ENCODE measurements at places on chromosomes 2 and 18.

GRCh38 chr18:61606068-61606660 lies 272.9 kb downstream of the CDH20 start:
- peak; percentile 60 for DNase-seq

DNA sequence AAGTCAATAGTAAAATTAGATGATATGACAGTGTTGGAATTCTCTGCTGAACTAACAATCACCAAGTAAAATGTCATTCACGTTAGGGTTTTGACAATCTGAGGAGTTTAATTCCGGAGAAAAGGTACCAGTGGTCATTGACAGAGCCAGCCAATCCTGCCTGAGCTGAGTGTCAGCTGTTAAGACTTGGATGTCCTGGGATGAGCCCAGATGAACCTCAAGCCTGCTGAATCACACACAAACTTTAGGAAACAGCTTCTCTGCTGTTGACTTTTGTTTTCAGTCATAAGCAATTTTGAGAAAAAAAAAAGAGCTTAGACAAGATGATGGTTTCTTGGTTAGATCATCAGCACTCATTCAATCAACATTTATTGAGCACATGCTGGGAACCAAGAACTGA lies 600.0 kb upstream of the SLC39A10 start:
- DNase-seq = no peak

DNA sequence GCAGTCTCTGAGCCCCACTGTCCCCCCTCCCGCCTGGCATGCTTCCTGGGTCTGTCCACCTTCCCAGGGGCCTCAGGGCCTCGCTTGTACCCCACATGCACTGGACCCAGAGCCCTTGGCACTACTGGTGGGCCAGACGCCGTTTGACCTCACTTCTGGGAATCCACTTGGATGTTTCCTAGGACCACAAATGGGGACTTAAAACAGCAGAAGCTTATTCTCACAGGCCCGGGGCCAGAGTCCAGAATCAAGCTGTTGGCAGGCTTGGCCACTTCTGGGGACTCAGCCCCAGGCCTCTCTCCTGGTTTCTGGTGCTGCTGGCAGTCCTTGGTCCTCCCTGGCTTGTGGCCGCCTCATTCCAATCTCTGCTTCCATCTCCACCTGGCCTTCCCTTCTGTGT lies 19.6 kb downstream of the ANO7 start:
- DNase-seq = no peak

- DNase-seq = no peak
These were observed 453.8 kb upstream of the MC4R start for GRCh38 chr18:60826346-60826745.

- DNase-seq = peak; percentile 53
These were observed 27.0 kb upstream of the TWIST2 start for GRCh38 chr2:238820916-238821315.

GRCh38 chr2:173240083-173240482 lies 114.6 kb upstream of the CDCA7 start:
- no peak for DNase-seq

DNA sequence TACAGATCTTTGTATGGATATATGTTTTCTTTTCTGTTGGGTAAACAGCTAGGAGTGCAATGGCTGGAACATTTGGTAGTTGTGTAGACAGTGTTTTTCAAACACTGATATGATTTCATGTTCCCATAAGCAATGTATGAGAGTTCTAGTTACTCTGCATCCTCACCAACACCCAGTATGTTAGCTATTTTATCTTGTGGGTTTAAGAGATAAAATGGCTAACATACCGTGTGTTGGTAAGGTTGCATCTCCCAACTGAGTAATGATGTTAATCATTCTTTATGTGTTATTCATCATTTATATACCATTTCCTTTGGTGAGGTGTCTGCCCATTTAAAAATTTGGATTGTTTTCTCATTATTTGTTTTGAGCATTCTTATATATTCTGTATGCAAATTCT lies 65.7 kb downstream of the LYPD6B start:
- no peak for DNase-seq

- no peak for DNase-seq
These were observed 442.8 kb upstream of the CHST9 start for GRCh38 chr18:27627927-27628326.

GRCh38 chr2:7379799-7380198 lies 462.6 kb downstream of the RNF144A start:
- DNase-seq = no peak

- DNase-seq = no peak
These were observed 162.7 kb downstream of the EIPR1 start for GRCh38 chr2:3214806-3215404.

DNA sequence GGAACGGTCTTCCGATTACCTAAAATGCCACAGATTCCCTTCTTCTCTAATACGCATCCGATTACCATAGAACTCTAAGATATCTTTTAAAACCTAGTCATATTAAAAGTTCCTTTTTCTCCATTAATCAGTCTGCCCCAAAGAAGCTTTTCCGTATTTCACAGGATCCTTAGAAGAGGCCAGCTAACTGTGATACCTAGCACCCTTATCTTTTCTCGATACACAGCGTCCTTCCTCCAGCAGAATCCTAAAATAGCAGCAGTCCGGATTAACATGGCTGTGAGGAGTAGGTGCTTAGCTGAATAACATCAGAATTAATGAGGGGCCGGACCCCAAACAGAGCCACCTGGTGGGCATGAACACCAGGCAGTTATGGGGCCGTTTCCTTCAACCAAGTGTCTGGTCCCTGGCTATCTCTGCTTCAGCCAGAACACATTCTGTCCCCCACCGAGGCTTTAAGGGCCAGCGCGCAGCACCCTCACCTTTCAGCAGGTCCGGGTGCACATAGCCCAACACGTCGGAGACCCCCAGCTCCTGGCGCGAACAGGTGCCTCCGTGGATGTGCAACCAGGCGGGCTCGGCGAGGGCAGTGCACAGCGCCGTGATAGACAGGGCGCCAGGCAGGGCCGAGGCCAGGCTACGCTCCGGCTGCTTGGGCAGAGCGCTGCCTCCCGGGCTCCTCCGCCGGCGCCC lies 995 bp downstream of the TMEM127 start:
- DNase-seq = peak; percentile 52

Data from cardiac fibroblast (primary cell).